B cell (primary cell): ENCODE measurements at places on chromosomes 1 and 21. TPM values are rescaled to one million over a fixed set of nuclear protein-coding genes. Genes with fewer than 3 reads are reported as not detected.

- peak; percentile 61 for DNase-seq
Measured at GRCh38 chr1:202807451-202807925, 733 bp downstream of the KDM5B start.

DNA sequence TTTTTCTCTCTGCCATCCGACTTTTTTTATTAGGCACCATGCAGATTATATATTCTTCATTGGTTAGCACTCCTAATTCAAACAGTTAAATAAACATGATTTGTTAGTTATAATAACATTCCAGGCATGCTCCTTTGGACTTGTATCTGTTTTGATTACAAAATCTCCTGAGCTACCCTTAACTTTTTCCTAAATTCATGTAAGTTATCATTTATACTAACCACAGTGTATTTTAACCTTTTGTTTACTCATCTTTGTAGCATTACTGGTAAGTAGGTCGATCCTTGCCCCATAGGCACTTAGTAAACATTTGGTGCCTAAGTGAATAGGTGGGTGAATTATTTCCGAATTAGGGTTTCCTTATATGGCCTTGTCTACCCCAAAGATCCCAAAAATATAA lies 43.8 kb downstream of the MIER1 start:
- no peak for DNase-seq

Gene MATN1
- 1.7 and 3.2 TPM in 2 replicates for total RNA-seq

Gene FLVCR1
- 19.2 and 19.7 TPM in 2 replicates for total RNA-seq

Gene FRRS1
- 0.96 and 1.00 TPM in 2 replicates for total RNA-seq

DNA sequence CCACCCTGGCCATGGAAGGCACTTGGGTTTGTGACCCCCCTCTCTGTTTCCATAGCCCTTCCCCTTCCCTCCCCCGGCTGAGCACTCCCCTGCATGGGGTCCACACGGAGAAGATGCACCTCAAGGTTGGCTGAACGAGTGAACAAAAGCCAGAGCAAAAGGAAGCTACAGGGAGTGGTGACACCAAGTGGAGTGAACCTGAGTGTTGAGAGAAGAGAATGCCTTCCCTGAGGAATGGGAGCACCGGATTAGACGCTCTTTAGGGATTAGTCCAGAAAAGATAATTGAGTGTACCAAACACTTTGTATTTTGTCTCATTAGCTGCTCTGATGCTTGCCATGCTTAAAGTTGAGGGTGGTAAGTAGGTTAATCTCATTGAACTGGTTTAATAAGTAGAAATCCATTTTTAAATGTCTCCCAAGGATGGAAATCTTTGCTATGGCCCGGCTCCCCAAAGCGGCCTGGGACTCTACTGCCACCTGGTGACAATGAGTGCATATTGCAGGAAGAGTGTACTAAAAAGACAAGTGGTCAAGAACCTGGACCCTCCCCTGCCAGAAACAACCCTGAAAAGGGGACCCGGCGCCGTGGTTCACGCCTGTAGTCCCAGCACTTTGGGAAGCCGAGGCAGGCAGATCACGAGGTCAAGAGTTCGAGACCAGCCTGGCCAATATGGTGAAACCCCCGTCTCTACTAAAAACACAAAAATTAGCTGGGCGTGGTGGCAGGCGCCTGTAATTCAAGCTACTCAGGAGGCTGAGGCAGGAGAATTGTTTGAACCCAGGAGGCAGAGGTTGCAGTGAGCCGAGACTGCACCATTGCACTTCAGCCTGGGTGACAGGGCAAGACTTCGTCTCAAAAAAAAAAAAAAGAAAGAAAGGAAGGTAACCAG lies 150.6 kb upstream of the ZC3H12A start:
- DNase-seq, result peak; percentile 62

DNA sequence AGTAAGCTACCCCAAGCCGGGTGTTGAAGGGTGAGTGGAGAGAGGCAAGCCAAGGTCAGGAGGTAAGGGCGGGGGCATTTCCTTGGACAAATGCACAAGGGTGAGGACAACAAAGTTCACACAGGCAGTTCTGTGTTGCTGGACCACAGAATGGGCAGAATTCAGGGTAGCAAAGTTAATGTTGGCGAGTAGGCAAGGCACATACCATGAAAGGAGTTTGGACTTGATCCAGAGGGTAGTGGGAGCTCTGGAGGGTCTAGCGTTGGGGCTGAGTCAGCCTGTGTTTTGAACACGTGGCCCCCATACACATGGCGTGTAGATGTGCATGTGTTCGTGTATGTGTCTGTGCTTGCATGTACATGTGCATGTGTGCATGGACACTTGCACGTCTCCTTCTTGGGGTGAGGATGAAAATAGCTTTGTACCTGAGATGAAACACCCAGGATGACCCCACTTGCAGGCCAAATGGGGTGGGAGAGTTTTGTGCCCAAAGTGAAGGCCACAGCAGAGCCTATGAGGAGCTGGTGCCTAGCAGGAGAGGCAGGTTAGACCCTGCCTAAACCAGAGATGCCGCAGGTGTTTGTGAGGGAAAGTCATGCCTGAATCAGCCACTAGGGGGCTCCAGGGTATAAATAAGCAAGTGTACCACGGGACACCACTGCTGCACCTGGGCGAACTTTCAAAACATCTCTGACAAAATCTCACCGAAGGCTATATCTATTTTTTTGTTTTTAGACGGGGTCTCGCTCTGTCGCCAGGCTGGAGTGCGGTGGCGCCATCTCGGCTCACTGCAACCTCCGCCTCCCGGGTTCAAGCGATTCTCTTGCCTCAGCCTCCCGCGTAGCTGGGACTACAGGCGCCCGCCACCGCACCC lies 21.8 kb downstream of the SLC27A3 start:
- peak; percentile 88 for DNase-seq

Gene GAS5
- total RNA-seq, result 590 and 622 TPM in 2 replicates

Gene PDE9A
- 3.5 and 5.8 TPM in 2 replicates for total RNA-seq

DNA sequence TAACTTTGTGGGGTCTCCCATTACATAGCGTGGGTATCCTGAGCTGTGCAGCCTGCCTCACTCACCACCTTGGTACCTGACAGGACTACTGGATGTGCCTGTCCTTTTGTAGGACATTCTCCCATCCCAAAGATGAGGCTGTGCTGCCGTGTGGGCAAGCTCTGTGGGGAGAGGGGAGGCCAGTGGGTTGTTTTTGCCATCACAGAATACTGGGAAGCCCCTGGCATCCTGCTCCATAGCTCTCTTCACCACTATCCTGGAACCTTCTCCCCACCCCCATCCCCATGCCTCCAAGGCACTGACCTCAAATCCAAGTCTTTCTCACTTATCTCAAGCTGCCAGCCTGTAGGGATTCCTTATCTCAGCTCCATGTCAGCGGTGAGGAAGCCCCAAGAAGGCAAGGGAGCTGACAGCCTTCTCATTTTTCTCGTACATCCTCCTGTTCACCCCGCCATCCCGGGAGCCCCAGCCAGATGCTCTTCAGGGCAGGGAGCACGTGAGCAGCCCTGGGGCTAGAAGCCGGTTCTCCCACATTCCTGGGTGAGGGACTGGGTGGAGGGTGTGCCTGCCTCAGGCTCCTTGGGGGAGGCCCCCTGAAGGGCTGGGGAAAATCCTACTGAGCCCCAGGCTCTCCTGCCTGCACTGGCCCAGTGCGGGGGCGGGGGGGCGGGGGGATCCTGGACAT lies 2.4 kb upstream of the ELF3 start:
- no peak for DNase-seq

Gene ADAMTS1
- not detected in 2 replicates for total RNA-seq

GRCh38 chr1:205351984-205352713 lies 4.6 kb downstream of the KLHDC8A start:
- no peak for DNase-seq

- no peak for DNase-seq
Measured at GRCh38 chr1:5921129-5921528, 71.1 kb downstream of the NPHP4 start.

Gene GPR161
- 0.17 and 0.22 TPM in 2 replicates for total RNA-seq

Gene FAM78B
- 0.46 and 0.81 TPM in 2 replicates for total RNA-seq

Gene ZFYVE9
- total RNA-seq, result 3.3 and 3.4 TPM in 2 replicates

- no peak for DNase-seq
Measured at GRCh38 chr1:2130871-2131289, 63.7 kb downstream of the FAAP20 start.

Gene ENAH
- total RNA-seq, result 1.3 and 1.6 TPM in 2 replicates

GRCh38 chr1:201400212-201400851 lies 1.2 kb upstream of the LAD1 start:
- DNase-seq, result no peak

Gene MAEL
- not detected in 2 replicates for total RNA-seq

DNA sequence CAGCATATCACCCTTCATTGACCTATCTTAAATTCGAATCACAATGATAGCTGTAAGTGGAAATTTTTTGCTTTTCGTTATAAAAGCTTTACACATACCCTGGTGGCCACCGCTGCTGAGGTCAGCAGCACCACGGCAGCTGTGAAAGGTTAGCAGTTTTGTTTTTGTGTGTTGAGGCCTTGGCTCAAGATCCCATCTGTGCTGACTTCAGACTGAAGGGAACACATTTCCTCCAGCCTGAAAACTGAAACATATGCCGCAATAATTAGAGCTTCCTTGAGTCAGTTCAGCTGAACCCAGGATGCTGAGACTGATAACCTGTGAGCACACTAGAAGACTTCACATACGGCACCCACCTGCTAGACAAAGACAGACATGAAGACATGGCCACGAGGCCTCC lies 103.0 kb downstream of the SMYD3 start:
- no peak for DNase-seq

GRCh38 chr1:178580096-178580495 lies 67.2 kb downstream of the TEX35 start:
- no peak for DNase-seq

GRCh38 chr1:200951016-200951415 lies 56.3 kb downstream of the INAVA start:
- DNase-seq, result no peak

- no peak for DNase-seq
Measured at GRCh38 chr1:8740034-8740449, 77.4 kb downstream of the RERE start.

DNA sequence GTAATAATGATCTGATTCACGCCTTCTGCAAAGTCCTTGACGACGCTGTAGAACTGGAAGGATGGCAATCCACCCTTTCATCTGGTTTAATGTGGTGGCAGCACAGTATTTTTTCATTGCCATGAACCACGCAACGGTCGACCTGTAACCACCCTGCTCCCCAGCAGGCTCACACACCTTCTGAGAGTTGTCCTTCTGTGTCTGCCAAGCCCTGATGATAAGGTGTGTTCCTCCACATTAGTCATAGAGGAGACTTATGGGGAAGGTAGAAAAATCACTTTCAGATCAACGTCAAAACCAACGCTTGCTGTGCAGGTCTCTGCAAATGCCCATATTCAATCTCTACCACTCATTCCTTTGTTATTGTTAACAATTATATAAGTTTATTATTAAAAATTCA lies 328.7 kb downstream of the SIPA1L2 start:
- no peak for DNase-seq

Gene CD2
- 0.32 and 0.74 TPM in 2 replicates for total RNA-seq

DNA sequence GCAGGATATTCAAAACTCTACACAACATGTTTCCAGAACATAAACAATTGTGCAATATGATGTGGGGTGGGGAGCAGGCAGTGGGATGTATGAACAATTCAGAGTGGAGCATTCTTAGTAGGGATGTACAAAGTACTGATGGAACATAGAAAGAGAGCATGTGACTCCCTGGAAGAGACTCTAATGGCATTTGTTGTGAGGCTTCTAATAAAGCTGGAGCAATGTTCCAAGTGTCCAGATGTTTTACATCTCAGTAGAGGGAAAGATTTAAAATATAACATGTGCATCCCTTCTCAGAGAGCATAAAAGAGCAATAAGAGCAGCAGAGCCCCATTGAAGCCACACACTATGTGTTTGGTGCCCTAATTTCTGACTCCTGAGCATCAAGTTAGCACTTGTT lies 116.5 kb downstream of the BRINP2 start:
- no peak for DNase-seq

DNA sequence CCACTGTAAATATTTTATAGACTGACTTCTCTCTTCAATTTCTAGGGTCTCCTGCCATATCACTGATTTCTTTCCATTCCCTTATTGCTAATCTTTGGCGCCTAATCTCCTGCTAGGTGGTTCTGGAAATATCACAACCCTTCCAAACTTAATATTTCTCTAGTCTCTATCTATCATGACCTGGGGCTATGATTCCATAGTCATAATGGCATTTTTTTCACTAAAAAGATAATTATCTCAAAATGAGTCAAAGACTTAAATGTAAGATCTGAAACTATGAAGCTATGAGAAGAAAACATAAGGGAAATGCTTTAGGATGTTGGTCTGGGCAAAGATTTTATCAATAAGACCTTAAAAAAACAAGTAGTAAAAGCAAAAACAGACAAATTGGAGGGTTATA lies 74.2 kb downstream of the LEPR start:
- DNase-seq, result no peak

- no peak for DNase-seq
Measured at GRCh38 chr1:61406467-61406866, 318.5 kb downstream of the TM2D1 start.

DNA sequence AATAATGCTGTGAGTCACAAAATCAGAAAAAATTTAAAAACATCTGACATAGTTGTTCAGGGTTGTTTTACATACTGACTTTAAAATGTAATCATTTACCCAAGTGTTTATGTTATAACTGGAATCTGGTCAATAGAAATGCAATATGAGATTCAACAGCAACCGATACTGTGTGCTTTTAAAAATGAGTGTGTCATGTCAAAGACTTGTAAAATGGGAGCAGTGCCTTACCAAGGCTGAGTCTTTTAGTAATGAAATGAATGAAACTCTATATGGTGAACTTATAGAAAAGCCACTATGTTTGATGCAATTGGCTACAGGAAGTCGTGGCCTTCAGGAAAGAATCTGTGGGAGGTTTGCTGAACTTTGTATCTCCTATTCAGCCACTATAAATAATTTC lies 570.2 kb downstream of the DPYD start:
- no peak for DNase-seq

DNA sequence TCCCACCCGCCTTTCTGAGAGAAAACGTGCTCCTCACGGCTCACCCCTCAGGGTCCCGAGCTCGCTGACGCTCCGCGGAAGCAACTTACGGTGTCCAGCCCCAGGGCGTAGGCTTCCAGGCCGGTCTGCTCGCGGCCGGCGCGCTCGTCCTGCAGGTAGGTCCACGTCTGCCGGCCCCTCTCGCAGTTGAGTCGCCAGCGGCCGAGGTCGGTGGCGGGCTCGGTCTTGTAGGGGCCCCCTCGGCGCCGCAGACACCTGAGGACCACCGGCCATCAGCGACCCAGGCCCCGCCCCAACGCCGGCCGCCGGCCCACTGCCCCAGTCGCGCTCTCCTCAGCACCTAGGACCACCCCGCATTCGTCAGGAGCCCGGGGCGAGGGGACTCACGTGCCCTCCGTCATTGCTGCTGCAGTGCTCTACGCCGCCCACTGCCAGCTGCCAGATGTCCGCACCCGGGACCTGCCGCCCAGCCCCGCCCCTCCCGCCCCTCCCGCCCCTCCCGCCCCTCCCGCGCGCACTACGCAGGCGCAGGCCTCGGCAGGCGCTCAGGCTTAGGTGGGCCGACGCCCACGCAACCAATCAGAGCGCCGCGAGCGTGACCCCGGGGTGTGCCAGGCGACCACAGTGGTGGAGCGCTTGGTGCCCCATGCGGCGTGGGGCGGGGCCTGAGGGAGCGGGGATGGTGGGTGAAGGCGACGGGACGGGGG lies at the start of gene LSS:
Gene LSS, minus strand, starts transcription at position 430 of the 707 bp plus-strand sequence. Its CDS starts 29 bp downstream, at position 401.
- peak; percentile 99 for DNase-seq

Gene LRRC71
- total RNA-seq, result not detected in 2 replicates
